ENCODE measurements at places on chromosomes 1 and 21.

DNA sequence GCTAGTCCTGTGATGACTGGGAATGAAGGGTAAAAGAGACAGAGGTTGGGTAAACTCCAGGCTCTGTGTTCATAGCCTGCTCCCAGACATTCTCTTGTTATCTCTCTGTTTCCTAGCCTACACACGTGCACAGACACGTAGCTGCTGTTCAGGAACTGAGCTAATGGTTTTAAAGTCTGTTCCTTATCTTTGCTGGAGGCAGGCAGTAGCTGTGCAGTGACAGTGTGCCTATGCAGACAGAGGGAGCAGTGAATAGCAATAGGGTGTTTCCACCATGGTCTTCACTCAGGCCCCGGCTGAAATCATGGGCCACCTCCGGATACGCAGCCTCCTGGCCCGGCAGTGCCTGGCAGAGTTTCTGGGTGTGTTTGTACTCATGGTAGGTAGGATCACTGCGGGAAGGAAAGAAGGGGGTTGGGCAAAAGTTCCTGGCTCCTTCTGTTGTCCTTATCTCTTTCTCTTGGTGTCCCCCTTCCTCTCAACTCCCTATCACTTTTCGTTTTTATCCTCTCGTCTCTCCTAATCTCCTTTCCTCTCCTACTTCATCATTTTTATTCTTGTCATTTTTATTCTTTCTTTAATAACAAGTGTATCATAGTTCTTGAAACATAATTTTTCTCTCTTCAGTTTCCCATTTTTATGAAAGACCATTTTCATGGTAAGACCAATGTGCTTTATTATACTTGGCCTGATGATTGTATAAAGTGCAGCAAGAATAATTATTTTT lies at the start of gene AQP10:
Gene AQP10 (plus strand): TSS at position 212 of the 727 bp plus-strand sequence. CDS start 63 bp downstream, at position 275.
- no peak for DNase-seq

DNA sequence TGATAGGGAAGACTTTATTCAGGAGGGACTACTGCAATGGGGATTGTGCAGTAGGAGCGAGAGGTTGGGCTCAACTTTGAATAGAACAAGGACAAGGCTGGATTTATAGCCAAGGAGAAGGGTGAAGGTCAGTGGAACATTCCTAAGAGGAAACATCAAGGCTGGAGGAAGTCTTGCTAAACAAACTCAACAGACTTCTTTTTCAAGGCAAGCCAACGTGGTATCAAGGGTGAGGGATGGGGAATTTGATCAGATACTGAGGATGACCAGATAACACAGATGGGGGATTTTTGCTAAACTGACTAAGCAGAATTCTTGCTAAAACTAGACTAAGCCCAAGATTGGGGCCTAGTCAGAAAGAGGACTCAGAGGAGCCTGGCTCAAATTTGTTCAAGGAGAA lies 107.3 kb downstream of the DUSP10 start:
- DNase-seq = no peak

GRCh38 chr1:19557609-19558051 lies 72.3 kb upstream of the CAPZB start:
- DNase-seq = no peak

- DNase-seq = peak; percentile 48
Observed at GRCh38 chr21:31347435-31348032, 3.5 kb upstream of the TIAM1 start.

DNA sequence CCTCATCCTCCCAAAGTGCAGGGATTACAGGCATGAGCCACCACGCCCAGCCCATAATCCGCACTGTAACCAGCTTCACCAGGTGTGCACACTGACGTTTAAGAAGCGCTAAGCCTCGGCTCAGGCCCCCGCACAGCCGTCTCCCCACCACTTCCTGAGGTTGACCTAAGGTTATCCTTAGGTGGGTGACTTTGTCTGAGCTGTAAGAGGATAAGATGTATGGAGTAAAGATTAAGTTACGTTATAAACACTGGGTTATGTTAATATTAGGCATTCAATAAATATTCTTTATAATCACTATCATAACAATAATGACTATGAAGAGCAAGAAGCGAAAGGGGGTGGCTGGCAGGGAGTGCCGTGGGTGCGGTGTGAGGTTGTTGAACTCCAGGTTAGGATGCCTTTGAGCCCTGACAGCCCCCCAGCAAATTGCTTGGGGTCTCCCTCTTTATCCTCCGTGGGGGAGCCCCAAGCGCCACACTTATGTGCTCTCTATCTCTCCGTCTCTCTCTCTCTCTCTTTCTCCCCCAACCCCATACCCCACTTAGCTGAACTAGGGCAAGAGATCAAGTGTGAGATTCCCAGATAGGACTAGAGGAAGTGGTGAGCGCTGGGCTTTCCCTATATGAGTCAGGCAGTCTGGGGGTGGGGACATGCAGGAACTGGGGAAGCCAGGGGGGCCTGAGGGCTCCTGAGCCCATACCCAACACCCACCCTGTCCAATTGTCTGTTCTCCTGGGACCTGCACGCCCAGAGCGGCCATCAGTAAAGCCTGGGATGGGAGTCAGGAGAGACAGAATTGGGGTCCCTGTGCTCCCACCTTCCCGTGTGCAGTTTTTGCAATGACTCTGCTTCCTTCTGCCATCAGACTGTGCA lies 7.6 kb downstream of the EFHD2 start:
- DNase-seq = peak; percentile 52

DNA sequence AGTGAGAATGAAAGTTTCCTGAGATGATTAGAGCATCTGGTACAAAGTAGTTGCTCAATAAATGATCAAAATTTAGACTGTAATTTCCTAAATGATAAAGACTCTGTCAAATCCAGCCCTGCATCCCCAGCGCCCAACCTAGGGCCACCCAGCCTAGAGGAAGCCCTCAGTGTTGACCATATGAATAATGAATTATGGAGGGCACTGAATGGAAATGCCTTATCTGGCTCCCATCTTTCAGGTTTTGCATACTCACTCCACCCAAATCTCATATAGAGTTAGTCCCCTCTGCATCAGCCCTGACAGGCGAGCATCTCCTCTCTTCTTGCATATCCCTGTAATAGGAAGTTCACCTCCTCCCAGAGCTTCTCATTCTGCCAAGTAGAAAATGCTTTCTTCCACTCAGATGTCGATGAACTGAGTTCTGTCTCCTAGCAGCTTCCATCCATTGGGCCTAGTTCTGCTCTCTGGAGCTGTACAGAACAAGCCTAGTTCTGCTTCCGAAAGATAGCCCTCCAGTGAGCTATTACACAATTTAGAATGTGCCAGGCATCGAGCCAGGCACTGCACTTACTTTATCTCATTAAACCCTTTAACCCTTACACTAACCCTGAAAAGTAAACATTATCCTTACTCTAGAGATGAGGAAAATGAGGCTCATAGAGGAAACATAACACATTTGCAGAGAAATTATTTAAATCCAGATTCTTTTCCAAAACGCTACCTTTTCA lies 20.9 kb downstream of the COA7 start:
- DNase-seq = no peak

- DNase-seq = no peak
Observed at GRCh38 chr21:42051788-42052187, 19.3 kb upstream of the UMODL1 start.

DNA sequence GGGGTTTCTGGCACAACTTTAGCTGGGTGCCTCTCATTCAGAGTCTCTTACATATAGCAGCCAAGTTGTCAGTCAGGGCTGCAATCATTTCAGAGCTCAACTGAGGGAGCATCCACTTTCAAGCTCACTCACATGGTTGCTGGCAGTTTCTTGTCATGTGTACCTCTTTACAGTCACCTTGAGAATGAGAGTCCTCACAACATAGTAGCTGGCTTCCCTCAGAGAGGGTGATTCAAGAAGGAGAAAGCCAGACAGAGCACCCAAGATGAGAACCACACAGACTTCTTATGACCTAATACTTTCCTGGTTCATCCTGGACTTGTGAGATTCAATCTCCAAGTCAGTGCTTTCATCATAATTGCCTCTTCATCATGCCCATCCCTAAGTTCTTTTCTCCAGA lies 57.2 kb downstream of the DPT start:
- DNase-seq = no peak

- no peak for DNase-seq
Observed at GRCh38 chr1:5343256-5344020, 648.8 kb downstream of the NPHP4 start.

GRCh38 chr21:16389643-16390042 lies 659.9 kb downstream of the USP25 start:
- no peak for DNase-seq

DNA sequence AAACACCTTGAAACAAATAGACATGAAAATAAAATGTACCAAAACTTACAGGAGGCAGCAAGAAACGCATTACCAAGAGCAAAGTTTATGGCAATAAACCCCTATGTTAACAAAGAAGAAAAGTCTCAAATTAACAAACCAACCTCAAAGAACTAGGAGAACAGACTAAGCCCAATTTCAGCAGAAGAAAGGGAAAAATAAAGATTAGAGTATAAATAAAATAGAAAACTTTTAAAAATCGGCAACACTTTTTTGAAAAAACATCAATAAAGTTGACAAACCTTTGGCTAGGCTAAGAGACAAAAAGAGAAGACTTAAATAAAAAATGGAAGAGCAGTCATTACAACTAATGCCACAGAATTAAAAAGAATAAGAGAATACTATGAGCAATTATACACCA lies 42.7 kb downstream of the SLC30A10 start:
- no peak for DNase-seq

- no peak for DNase-seq
Observed at GRCh38 chr1:244087611-244088010, 36.5 kb downstream of the ZBTB18 start.

- DNase-seq = no peak
Observed at GRCh38 chr1:87132284-87132870, 196.3 kb upstream of the LMO4 start.

- no peak for DNase-seq
Observed at GRCh38 chr21:43024439-43025136, 50.2 kb downstream of the PKNOX1 start.

- no peak for DNase-seq
Observed at GRCh38 chr1:64892576-64893573, 73.5 kb downstream of the JAK1 start.

DNA sequence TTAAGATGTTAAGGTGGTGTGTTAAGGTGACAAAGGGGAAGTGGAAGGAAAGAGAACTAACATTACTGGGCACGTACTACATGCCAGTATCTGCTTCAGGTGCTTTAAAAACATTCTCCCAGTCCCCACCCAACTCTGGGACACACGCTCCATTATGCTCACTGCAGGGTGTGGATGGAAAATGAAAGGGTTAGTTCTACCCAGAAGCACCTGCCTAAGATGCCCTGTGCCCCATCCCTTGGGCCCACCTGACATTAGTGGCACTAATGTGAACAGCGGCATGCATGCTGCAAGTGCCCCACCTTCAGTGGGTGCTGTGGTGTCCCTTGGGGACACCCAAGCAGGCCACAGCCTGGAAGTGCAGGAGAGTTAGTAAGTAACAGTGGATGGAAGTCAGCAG lies 82.9 kb upstream of the CXADR start:
- DNase-seq = no peak

- no peak for DNase-seq
Observed at GRCh38 chr1:161037661-161038522, 872 bp downstream of the TSTD1 start.

DNA sequence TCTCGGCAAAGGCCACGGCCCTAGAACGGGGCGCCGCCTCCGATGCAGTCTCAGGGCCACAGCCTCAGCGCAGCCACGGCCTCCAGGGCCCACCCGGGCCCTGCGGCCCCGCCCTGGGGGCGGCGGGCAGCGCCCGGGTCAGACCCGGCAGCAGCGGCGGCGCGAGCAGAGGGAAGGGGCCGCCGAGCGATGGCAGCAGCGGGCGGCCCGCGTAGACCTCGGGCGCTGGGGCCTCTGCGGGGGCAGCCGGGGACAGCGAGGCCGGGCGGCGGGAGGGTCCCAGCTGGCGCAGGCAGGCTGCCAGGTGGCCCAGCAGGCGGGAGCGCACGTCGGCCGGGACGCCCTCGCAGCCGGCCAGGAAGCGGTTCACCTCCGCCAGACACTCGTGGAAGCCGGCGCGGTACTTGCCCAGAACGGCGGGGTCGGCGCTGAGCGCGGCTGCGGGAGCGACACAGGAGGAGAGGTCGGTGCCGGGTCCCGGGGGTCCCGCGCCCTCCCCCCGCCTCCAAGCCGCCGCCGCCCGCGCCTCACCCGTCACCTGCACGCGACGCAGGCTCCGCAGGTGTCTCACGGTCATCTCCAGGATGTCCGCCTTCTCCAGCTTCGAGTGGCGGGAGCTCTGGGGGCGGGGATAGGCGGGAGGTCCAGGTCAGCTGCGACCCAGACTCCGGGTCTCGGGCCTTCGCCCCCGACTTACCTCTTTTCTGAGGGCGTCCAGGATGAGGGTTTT lies 737 bp downstream of the HES4 start:
- DNase-seq = peak; percentile 34

DNA sequence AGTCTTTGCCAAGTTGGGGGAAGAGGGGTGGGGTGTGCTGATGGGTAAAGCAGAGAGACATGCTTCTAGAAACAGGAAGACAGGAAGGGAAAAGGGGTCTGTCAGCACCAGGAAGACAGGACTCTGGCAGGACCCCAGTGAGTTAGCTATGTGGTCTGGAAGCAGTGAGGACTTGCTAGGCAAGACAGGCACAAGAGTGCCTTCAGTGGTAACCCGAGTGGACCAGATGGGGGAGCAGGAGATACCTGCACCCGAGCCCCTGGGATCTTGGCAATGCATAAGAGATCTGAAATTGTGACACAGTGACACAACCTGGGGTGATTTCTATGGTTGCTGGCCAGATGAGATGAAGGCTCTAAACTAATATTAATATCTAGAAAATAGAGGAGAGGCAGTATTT lies 7.0 kb downstream of the TLR5 start:
- no peak for DNase-seq

GRCh38 chr1:58006421-58007046 lies 540.0 kb downstream of the OMA1 start:
- DNase-seq = no peak

- DNase-seq = peak; percentile 30
Observed at GRCh38 chr1:23039308-23039826, 20.1 kb downstream of the KDM1A start.

DNA sequence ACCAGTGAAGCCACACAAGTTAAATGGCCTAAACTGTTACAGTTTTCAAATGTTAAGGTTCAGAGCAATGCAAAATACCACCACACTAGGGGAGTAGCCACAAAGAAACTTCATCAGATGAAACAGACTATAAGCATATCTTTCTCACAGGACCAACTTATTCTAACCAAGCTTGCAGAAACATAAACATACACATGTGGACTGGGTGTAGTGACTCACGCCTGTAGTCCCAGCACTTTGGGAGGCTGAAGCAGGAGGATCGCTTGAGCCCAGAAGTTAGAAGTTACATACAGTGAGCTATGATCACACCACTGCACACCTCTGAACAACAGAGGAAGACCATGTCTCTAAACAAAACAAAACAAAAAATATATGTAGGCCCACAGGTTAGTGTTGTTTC lies 17.3 kb downstream of the WDR47 start:
- DNase-seq = no peak

GRCh38 chr1:220726634-220727033 lies 21.5 kb upstream of the MTARC2 start:
- DNase-seq = no peak
